Right atrium auricular region (tissue), 2 donors: ENCODE measurements at places on chromosomes 11 and 22. TPM values are rescaled to one million over a fixed set of nuclear protein-coding genes. Genes with fewer than 3 reads are reported as not detected.
A peak's percentile ranks its signal among the peaks of the same experiment; 100 is the strongest.

DNA sequence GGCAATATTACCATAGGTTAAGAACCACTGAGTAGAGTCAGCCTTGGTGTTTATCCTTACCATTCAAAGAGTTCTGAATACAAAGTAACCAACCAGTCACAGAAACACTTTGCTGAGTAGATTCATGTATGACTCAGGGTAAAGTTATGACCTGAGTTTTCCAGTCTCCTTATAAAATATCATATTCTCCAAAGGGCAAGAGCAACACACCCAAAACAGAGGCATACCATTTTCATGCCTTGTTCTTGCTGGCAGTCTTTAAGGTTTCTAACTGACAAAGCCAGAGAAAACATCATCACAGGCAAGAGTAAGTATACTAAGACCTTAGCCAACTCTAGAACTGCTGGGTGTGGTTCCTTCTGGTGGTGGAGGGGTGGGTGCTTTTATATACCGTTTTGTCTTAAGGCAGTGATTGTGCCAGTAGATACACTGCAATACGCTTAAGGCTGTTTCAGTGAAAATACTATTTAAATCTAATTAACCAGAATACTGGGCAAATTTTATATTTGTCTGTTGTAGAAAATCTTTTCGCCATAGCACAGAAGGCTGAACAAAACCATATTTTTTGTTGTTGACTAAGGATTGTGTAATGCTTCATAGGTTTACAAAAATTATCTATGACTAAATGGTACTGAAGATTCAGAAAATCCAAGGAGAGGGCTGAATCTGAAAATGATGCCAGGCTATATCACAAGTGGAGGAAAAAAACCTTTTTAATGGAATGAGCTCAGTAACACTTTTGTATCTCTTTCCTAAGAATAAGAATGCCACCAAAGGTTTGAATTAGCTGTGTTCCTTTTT, 3.0 kb downstream of the ATL3 start:
- no peak overlapping the region for H3K4me3 ChIP-seq
- DNase-seq = peak; percentile 32
- no peaks in the 10 kb centered on the region for H3K4me1 ChIP-seq
- peak overlapping the region; percentile 9 for H3K27ac ChIP-seq

- no peak overlapping the region for H3K4me3 ChIP-seq
- no peaks in the 10 kb centered on the region for H3K36me3 ChIP-seq
- no peak overlapping the region for H3K27ac ChIP-seq
- no peak for DNase-seq
These were observed 478.3 kb upstream of the KIRREL3 start for GRCh38 chr11:127478826-127479225.

DNA sequence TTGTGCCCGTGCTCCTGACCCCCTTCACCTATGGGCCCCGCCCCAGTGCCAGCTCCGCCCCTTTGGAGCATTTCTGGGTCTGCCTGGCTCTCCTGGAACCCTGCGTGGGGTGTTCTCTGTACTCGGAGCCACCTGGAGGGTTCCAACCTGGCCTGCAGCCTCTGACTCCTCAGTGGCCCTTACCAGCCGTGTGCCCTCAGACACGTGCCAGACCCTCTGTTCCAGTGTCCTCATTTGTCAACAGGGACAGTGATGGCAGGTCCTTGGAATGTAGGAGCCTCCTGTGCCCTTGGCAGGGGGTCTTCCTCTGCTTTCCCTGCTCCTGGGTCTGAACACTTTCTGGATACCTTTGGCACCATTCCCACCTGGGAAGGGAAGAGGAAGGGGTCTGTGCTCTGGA, 96.4 kb downstream of the CACNA1I start:
- H3K27ac ChIP-seq = no peak overlapping the region
- no peaks in the 10 kb centered on the region for H3K36me3 ChIP-seq
- peaks cover 9% of the 10 kb centered on the region for H3K27me3 ChIP-seq
- DNase-seq = no peak

- peaks cover 9% of the 10 kb centered on the region for H3K36me3 ChIP-seq
- H3K27me3 ChIP-seq = no peaks in the 10 kb centered on the region
- no peak for DNase-seq
- H3K27ac ChIP-seq = no peak overlapping the region
- no peaks in the 10 kb centered on the region for H3K4me1 ChIP-seq
These were observed 56.9 kb upstream of the EMID1 start for GRCh38 chr22:29148826-29149225.

GRCh38 chr11:44315947-44316658, 6.2 kb upstream of the ALX4 start:
- no peak for DNase-seq
- H3K27me3 ChIP-seq = peaks cover 50% of the 10 kb centered on the region
- H3K36me3 ChIP-seq = no peaks in the 10 kb centered on the region
- peak overlapping the region; percentile 38 for H3K4me3 ChIP-seq

GRCh38 chr22:21713428-21714058, 22.1 kb downstream of the YPEL1 start:
- no peaks in the 10 kb centered on the region for H3K36me3 ChIP-seq
- H3K27ac ChIP-seq = peak overlapping the region; percentile 43
- H3K27me3 ChIP-seq = no peaks in the 10 kb centered on the region
- no peak overlapping the region for H3K4me3 ChIP-seq

DNA sequence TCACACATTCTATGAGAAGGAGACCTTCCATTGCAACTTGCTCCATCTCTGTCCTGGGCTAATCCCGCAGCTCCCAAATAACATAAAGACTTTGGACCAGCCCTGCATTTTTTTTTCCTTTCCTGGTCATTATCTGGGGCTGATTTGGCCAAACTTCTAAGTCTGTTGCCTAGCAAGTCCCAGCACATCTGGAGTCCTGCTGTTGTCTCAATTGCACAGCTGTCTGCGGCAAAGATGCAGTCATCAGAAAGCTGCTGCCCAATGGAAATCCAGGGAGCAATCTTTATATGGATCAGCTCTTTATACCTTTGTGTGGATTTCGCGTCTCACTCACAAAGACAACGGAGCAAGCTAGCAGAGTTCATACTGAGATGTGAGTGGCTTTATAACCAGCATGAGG, 105.9 kb downstream of the NXPE2 start:
- no peak overlapping the region for H3K4me3 ChIP-seq
- no peaks in the 10 kb centered on the region for H3K36me3 ChIP-seq
- DNase-seq = no peak
- H3K27ac ChIP-seq = no peak overlapping the region
- H3K27me3 ChIP-seq = no peaks in the 10 kb centered on the region

- no peak overlapping the region for H3K27ac ChIP-seq
- no peaks in the 10 kb centered on the region for H3K4me1 ChIP-seq
- no peak for DNase-seq
- H3K27me3 ChIP-seq = no peaks in the 10 kb centered on the region
These were observed 102.3 kb downstream of the NELL1 start for GRCh38 chr11:20771681-20772080.

GRCh38 chr11:9613118-9613829, 39.8 kb downstream of the WEE1 start:
- no peaks in the 10 kb centered on the region for H3K36me3 ChIP-seq
- peak overlapping the region; percentile 99 for H3K27ac ChIP-seq
- no peaks in the 10 kb centered on the region for H3K27me3 ChIP-seq
- no peaks in the 10 kb centered on the region for H3K4me1 ChIP-seq
- peak overlapping the region; percentile 58 for H3K4me3 ChIP-seq

DNA sequence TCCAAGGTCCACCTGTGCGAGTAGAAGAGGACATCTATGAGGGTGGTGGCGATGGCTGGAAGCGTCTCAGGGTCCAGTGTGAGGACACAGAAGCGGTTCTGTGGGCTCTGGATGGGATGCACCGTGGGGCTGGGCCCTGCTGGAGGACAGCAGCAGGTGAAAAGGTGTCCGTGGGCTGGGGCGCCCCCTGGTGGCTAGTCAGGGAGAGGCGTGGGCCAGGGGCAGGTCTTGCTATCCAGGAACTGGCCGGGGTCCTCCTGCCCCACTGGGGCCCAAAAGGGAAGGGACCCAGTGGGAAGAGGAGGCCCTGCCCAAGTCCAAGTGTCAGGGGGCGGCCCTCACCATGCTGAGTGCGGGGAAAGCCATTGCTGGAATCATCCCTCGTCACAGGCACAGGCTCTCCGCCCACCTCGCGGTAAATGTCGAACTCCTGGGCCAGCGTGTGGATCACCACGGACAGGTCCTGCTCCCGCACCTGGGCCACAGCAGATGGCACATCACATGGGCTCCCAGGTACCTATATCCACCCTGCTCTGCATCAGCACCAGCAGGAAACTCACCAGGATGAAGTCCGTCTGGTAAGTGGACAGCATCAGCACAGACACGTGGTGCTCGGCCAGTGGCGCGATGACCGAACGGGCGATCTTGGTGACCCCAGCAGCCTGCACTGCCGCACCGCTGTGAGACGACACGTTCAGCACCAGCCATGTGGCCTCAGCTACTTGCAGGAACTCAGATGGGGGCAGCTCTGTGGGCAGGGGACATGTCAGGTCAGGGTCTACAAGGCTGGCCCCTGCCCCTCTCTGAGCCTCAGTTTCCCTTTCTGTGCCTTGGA, 2.3 kb downstream of the CASTOR1 start:
- H3K27ac ChIP-seq = no peak overlapping the region
- H3K36me3 ChIP-seq = peaks cover 4% of the 10 kb centered on the region
- no peaks in the 10 kb centered on the region for H3K27me3 ChIP-seq
- DNase-seq = no peak

GRCh38 chr22:34917239-34917638, 148.7 kb upstream of the ISX start:
- no peak for DNase-seq
- no peak overlapping the region for H3K27ac ChIP-seq
- H3K4me3 ChIP-seq = no peak overlapping the region
- no peaks in the 10 kb centered on the region for H3K36me3 ChIP-seq
- H3K27me3 ChIP-seq = no peaks in the 10 kb centered on the region

DNA sequence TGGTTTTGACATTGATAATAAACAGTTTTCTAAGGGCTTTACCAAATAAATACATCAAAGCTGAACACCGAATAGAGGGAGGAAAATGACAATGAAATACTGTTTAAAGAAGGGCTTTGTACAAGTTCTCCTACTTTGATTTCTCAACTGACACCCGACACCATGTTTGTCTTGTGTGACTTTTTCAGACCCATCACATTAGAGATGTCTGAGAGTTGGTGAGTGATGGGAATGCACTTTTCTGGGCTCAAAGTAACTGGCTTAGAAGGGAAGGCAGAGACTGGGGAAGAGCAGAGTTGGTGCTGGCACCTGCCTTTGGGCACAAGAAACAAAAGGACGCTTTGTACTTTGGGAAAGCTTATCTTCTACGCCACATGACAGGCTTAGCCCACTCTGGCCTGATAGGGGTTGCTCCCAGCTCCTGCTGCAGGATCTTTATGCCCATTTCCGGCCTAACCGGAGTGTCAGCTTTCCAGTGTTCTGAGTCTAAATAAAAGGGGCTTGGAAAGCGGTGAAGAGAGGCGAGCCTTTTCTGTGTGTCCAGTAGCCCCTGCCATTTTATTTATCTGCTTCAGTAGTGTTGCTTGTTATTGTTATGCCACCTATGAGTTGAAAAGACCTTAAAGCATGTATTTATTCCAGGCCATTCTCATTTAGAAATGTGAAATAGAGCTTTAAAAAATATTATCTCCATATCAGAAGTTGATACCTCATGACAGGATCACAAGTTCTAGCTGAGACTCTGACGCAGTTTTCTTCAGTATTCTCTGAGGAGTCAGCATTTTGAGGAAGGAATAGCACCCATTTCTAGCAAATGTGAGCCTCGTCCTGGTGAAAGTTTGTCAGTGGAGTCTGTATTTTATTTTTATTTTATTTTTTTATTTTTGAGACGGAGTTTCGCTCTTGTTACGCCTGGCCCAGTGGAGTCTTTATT, 24.2 kb downstream of the KREMEN1 start:
- H3K27ac ChIP-seq = peak overlapping the region; percentile 70
- H3K27me3 ChIP-seq = no peaks in the 10 kb centered on the region
- no peak overlapping the region for H3K4me3 ChIP-seq

GRCh38 chr11:109251230-109251629, 170.8 kb upstream of the C11orf87 start:
- H3K27me3 ChIP-seq = no peaks in the 10 kb centered on the region
- no peaks in the 10 kb centered on the region for H3K4me1 ChIP-seq
- no peak overlapping the region for H3K27ac ChIP-seq

GRCh38 chr11:2673871-2674471, 25.8 kb downstream of the KCNQ1OT1 start:
- no peaks in the 10 kb centered on the region for H3K4me1 ChIP-seq
- H3K36me3 ChIP-seq = no peaks in the 10 kb centered on the region
- no peak for DNase-seq
- H3K4me3 ChIP-seq = no peak overlapping the region
- no peaks in the 10 kb centered on the region for H3K27me3 ChIP-seq
- H3K27ac ChIP-seq = no peak overlapping the region

GRCh38 chr22:35746248-35746647, 28.6 kb downstream of the APOL5 start:
- peaks cover 30% of the 10 kb centered on the region for H3K4me1 ChIP-seq
- H3K4me3 ChIP-seq = no peak overlapping the region
- H3K36me3 ChIP-seq = peaks cover 8% of the 10 kb centered on the region
- no peaks in the 10 kb centered on the region for H3K27me3 ChIP-seq
- no peak overlapping the region for H3K27ac ChIP-seq

- H3K27ac ChIP-seq = no peak overlapping the region
- DNase-seq = no peak
- peaks cover 95% of the 10 kb centered on the region for H3K36me3 ChIP-seq
- no peaks in the 10 kb centered on the region for H3K27me3 ChIP-seq
- H3K4me3 ChIP-seq = no peak overlapping the region
These were observed 8.6 kb downstream of the THYN1 start for GRCh38 chr11:134244593-134244992.

DNA sequence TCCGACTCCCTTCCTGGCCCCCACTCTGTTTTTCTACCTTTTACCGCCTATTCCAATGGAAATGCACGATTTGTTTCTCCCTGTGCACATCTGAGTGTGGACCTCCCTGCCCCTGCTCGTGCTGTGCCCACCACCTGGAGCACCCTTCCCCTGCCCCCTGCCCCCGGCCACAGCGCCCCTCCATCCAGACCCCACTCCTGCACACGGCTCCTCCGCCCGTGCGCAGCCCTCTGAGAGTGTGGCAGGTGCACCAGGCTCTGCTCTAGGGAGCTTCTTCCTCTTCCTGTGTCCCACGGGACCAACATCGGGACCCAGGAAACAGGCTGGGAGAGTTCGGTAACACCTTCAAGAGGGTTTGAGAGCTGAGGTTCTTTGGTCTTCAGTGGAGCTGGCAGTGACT, 62.9 kb downstream of the LRP5 start:
- no peak overlapping the region for H3K4me3 ChIP-seq
- DNase-seq = no peak
- peak overlapping the region; percentile 86 for H3K27ac ChIP-seq

DNA sequence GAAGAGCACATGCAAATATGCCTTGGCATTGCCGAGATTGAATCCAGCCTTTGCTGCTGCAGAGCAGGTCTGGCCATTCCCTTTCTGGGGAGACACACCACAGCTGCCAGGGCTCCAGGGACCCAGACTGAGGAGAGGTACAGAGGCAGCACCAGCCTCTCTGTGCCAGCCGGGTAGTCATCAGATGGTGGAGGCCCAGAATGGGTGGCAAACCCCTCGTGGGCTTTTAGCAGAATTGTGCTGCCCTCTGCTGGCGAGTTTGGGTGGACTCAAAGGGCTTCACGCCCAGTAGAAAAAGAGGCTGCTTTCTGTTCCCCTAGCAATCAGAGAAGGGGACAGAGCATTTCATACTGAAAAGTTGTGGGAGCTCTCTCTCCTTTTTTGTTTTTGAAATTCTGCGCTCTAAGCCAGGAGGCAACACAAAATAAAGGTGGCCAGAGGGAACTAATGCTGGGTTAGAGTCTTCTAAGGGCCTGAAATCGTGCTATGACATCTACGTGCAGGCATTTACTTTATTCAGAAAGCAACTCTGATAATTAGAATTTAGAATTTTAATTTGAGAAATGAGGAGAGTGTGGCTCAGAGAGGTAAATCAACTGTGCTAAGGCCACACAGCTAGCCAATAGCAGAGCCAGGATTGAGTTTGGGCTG, 158.8 kb upstream of the NAV2 start:
- H3K27me3 ChIP-seq = no peaks in the 10 kb centered on the region
- no peaks in the 10 kb centered on the region for H3K36me3 ChIP-seq
- H3K4me3 ChIP-seq = no peak overlapping the region
- H3K27ac ChIP-seq = no peak overlapping the region
- H3K4me1 ChIP-seq = no peaks in the 10 kb centered on the region

The KRTAP5-11 gene
- not detected for total RNA-seq

The AQP11 gene
- total RNA-seq = 0.86 TPM

The OR8B3 gene
- not detected for total RNA-seq

The ZNF195 gene
- total RNA-seq = 7.8 TPM
